ENCODE measurements at places on chromosomes 3 and 15.

DNA sequence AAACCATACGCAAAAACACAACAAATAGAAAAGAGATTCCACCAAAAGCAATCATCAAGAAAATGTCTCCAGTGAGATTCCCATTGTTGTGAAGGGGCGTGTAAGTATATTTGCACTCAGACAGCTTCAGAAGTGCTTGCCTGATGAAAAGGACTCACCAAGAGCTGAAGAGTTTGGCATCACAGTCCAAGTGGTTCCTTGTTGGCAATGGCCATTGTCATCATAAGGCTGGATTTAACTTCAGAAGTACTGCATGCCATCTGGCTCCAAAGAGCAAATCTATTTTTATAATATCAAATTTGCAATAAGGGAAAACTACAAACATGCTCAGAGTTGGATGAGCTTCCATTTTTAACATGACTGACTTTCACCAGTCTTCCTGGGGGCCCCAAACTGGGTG lies 505.3 kb upstream of the NR2F2 start:
- no peak for DNase-seq

DNA sequence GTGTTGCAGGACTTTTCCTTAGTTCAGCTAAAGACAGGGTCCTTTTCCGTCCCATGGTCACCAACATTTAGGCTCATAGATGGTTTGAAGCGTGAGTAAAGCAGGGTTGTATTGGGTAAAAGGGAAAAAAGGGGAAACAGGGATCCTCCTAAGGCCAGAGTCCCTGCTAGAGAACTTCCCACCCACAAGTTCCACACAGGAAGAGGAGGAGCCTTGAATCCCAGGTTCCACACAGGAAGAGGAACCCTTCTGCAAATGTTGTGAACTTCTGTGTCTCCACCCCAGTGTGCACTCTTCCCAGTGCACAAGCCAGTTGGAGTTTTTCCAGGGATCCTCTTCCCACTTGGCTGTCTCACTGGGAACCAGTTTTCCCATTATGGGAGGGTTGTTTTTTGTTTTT lies 27.6 kb upstream of the ATP8B4 start:
- no peak for DNase-seq

DNA sequence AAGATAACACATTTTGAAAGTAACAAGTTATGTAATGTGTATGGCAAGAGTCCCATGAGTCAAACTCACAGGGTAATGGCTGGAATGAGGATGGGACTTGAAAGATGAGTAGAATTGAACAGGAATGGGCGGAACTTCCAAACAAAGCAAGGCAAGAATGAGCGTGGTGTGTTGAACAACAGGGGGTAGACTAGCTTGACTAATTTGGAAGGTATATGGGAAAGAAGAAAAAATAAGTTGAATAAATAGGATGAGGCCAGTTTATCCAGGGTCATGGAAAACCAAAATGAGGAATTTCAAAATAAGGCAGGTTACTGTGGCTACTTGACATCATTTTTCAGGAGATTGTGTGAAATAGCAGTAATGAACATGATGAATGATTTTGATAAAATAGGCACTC lies 2.5 kb upstream of the DPH6 start:
- no peak for DNase-seq

DNA sequence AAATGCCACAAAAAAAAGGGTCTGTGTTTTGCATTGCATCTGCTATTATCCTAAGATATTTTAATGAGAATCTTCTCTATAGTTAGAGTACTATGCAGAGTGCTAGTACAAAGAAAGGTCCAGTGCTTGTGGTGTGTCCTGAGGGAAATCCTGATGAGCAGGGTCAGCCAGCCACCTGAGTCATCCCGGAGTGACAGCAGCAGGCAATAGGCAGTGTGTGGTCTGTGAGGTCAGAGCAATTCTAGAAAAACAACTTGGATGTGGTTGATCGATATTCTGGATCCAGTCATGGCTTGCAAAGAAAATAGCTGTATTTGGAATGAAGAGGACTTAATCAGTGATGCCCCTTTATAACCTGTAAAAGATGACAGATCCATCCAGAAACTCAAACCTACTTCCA lies 119.2 kb downstream of the CTNNB1 start:
- DNase-seq = peak; percentile 27

DNA sequence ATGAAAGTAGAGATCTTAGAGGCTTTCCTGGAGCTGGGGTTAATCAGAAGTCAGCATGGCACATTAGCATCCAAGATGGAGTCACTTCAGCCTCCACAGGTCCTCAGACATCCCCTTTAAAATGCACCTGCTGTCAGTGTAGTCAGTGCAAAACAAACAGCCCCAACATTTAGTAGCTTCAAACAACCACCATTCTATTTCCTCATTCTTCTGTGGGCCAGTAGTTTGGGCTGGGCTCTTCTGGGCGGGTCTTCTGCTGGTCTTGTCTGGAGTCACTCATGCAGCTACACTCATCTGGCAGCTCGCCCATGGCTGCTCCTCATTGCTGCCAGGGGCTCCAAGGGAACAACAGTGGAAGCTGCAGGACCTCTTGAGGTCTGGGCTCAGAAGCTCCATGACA lies 99.9 kb downstream of the TLE3 start:
- peak; percentile 91 for DNase-seq

DNA sequence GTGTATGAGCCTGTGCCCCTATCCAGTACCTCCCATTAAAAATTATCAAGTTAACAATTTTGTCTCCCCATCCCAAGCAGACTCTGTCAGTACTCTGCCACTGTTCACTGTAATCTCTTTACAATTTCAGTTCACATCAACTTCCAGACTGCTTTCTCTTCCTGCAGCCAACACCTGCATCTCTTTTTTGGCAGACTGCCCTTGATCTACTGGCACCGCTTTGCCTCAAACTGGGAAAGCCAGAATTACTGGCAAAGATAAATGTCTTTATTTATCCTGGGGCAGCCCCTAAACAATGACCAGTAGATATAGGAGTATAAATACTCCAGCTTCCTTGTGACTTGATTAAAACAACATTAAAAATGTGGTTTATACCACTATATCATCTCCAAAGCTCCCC lies 494.1 kb downstream of the ZNF385D start:
- no peak for DNase-seq

DNA sequence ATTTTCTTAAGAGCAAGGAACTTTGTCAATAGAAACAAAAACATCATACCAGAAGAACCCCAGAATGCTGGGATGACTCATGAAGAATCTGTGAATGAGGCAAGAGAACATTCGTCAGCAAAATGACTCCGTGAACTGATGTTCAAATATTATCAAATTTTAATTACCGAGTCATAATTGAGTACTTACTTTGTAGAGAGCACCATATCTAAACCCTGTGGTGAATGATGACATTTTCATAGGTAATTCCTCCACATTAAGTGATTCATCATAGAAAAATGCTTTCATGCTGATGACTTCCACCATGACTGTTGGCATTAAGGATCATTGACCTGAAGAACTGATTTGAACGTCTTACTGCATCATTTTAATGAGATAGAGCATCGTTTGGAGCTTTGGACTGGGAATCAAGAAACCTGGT lies 56.3 kb downstream of the PPARG start:
- DNase-seq = peak; percentile 82

DNA sequence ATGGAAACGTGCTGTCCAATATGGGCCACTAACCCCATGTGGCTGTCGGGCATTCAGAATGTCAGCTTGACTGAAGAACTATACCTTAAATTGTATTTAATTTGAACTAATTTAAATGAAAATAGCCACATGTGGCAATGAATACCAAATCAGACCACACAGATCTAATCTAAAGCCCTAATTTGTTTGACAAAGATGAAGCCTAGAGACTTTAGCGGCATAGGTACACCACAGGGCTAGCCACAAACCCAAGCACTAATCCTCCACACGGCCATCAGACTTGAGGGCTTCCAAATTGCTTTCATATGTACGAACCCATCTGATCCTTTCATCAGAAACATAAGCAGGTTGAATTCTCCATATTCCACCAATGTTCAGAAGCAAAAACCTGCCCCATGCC lies 81.4 kb downstream of the SHQ1 start:
- no peak for DNase-seq

DNA sequence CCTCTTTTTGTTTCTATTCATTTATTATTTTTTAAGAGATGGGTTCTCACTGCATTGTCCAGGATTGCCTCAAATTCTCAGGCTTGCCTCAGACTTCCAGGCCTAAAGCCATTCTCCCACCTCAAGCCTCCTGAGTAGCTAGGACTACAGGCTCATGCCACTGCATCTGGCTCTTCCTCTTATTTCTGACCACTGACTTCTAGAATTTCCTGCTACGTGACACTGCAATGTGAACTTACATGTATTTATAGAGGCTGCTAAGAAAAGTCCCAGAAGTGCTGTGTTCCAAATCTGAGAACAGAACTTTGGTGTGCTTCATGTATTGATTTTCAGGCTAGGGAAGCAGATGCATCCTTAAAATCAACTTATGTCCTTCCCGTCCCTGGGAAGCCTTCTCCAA lies 407.4 kb downstream of the RSL24D1 start:
- no peak for DNase-seq

GRCh38 chr3:123385981-123386380 lies 62.9 kb downstream of the ADCY5 start:
- DNase-seq = no peak

- DNase-seq = no peak
Observed at GRCh38 chr3:70431911-70432310, 119.5 kb upstream of the MDFIC2 start.

DNA sequence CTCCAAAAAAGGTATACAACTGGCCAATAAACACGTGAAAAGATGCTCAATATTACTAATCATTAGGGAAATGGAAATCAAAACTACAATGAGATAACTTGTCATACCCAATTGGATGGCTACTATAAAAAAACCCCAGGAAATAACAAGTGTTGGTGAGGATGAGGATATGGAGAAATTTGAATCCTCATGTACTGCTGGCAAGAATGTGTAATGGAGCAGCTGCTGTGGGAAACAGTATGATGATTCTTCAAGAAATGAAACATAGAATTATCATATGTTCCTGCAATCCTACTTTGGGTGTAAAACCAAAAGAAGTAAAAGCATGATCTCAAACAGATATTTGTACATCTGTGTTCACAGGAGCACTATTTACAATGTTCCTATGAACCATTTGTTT lies 67.4 kb downstream of the RPLP1 start:
- DNase-seq = no peak

GRCh38 chr15:32030795-32031194 lies 480 bp downstream of the CHRNA7 start:
- peak; percentile 13 for DNase-seq

DNA sequence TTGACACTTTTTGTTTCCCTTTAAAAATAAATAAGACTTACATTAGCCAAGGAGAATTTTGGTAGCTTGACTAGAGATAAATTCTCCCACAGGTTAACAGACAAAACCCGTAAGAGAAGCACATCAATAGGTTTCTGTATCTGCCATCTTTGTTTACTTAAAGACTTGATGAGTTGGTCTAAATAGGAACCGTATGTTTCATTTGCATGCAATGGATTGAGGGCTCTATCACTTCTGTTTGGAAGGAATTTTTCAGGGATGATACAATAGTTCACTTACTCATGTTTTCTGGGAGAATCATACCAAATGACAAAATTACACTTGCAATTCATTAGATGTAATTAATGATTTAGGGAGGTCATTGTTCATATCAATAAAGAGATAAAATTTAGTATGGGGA lies 631.5 kb upstream of the NR2F2 start:
- DNase-seq = no peak

GRCh38 chr3:15501126-15501525 lies 20.4 kb downstream of the COLQ start:
- DNase-seq = no peak

GRCh38 chr3:5267252-5267651 lies 79.7 kb downstream of the EDEM1 start:
- no peak for DNase-seq

GRCh38 chr3:114274929-114275328 lies 18.9 kb upstream of the TIGIT start:
- DNase-seq = no peak

GRCh38 chr15:98834976-98835375 lies 172.6 kb downstream of the PGPEP1L start:
- no peak for DNase-seq

- DNase-seq = no peak
Observed at GRCh38 chr3:100891033-100891432, 102.2 kb downstream of the ABI3BP start.

- DNase-seq = no peak
Observed at GRCh38 chr15:61549727-61550126, 320.6 kb upstream of the RORA start.

GRCh38 chr3:55726501-55726775 lies 239.3 kb upstream of the WNT5A start:
- DNase-seq = no peak

DNA sequence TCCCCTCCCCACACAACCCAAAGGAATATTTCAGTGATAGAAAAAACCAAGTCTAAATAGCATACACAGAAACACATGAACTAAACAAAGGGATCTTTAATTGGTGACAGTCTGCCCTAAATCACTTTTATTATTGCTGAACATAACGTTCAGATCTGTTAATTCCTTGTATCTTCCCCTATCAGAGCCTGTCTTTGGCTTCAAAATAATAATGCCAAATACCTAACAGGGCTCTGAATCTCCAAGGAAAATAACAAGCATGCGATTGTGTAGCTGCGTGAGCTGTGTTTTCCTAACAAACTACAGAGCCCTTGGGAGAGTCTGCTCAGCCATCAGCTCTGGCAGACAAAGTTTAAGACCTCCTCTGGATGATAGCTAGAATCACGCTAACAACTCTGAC lies 1010.1 kb downstream of the ROBO1 start:
- no peak for DNase-seq

GRCh38 chr3:157445857-157446256 lies 9.2 kb downstream of the PTX3 start:
- DNase-seq = peak; percentile 11

DNA sequence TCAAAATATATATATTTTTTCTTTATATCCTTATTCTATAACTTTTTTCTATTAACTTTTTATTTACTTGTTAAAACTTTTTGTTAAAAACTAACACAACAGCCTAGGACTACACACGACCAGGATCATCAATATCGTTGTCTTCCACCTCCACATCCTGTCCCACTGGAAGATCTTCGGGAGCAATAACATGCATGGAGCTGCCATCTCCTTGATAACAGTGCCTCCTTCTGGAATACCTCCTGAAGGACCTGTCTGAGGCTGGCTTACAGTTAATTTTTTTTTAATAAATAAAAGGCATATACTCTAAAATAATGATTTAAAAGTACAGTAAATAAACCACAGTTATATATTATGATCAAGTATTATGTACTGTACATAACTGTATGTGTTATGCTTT lies 58.9 kb downstream of the SFMBT1 start:
- peak; percentile 1 for DNase-seq

DNA sequence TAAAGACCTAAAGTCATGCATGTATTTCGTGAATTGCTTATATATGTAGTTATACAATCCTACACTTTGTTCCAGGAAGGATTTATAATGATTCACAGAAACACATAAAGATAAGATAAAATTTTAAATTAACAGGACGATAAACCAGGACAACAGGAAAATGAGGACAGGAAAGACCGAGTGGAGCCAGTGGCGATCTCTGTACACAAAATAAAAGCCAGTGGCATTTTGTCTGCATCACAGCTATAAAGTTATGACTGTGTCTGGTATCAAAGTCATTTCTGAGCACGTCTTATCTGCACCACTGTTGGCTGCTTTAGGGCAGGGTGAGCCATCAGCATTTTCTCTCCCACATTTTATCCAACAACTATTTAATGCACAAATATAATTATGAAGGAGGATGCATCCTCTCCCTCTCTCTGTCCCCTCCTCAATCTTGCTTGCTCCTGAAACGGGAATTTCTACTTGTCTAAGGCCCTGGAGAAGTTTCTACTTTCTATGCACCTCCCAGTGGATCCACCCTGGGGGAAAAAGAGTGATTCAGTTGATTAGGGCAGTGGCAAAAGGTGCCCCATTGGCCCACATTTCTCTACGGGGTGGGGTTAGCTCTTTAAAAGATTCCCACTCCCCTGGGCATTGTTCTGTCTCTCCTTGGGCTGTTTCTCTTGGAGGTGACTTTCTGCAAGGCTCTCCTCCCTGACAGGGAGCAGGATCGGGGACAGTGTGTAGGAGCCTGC lies 159.4 kb upstream of the UBE2E1 start:
- DNase-seq = no peak

Measured in SW480 (cell line).